ENCODE measurements at places on chromosomes 5 and 9.

GRCh38 chr9:6090277-6091210 is 75.1 kb upstream of the RANBP6 start:
- no peak for DNase-seq

- peak; percentile 48 for DNase-seq
Observed at GRCh38 chr9:120412425-120412951, 167.5 kb downstream of the CDK5RAP2 start.

GRCh38 chr5:81080809-81081460 is 120.8 kb downstream of the RASGRF2 start:
- DNase-seq: no peak

DNA sequence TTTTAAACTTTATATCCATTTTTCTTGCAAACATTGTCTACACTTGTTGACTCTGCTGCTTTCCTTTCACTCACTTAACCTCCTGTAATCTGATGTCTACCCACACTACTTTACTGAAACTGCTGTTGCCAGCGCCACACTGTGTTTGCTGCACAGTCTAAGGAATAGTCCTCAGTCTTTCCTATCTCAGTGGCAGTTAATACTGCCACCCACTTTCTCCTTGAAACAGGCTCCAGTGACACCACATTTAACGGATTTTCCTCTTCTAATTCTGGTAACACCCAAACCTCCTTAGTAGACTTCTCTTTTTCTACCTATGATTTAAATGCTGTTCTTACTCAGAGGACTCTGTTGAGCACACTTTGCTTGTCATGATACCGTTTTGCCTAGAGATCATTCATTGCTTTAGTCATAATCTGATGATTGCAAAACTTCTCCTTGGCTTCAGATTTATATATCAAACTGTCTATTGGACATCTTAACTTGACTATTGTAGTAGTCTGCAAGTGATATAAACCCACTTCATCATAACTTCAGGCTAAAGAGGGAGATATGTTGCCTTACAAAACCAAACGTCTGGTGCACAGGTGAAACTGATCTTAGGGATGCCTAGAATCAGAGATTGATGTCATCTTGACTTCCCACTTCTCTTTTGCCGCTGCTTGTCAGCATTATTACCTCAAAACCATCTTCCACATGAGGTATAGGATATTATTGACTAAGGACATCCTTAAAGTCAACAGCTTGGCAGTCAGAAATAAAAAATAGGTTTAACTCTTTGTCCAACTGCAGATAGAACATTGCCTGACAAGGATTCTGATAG is 94.1 kb downstream of the CDC42SE2 start:
- no peak for DNase-seq

- no peak for DNase-seq
Observed at GRCh38 chr5:66338828-66339227, 194.7 kb downstream of the SREK1 start.

DNA sequence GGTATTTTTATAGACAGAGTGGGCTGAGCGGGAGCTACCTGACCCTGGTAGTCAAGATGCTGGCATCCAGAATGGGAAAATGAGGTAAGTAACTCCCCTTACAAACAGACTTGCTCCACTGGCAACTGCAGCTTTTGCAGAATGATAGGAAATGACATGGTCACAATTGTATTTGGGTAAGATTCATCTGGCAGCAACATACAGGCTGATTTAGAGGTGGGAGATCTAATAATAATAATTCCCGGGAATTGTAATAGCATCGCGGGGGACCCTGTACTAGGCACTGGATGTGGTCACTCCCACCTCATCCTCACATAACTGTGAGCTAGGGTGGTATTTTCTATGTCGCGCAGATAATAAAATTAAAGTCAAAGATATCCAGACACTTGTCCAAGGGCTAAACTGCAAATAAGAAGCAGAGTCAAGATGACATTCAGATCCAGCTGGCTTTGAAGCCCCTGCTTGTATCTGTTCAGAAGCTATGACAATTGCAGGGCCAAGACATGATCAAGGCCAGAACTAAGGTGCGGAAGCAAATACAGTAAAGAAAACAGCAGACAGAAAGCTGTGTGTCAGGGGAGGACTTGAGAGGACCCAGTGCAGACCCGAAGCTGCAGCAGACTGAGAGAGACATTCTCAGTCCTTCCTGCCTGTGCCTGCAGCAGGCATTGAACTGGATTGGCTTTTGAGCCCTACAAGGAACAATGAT is 507.2 kb downstream of the BNC2 start:
- DNase-seq: no peak

- no peak for DNase-seq
Observed at GRCh38 chr9:137170486-137171148, 766 bp upstream of the LRRC26 start.

GRCh38 chr9:98736226-98736625 is 27.5 kb upstream of the GABBR2 start:
- no peak for DNase-seq

DNA sequence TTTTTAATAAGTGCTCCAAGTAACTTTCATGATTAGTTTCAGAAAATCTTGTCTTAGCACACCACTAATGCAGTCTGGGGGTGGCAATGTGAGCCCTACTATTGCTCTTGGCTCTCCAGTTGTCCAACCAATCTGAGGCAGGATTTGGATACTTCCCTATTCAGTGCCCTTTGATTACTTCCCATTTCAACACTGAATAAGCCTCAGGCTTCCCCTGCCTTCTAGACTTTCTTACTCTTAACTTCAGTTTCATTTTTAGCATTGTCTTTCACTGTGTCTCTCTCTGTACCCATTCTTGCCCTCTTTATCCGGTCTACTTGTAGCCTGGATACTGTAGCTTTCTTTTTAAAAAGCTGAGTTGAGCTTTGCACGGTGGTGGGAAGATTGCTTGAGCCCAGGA is 186.1 kb downstream of the C9orf152 start:
- no peak for DNase-seq

- DNase-seq: no peak
Observed at GRCh38 chr5:40991168-40991980, 79.8 kb downstream of the MROH2B start.

DNA sequence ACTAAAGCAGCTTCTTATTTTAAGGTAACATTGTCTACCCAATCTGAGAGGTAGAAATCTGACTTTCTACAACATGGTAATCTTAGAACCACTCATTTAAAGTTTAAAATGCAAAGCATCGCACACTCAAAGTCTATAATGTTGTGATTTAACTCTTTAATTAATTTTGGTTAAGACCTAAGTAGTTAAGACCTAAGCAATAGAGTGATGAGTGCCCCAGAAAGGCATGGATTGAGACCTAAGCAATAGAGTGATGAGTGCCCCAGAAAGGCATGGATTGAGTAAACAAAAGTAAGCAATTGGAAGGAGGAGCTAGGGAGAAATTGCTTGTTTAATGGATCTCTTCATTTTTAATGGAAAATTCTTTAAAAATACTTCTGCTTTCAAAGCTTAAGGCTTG is 86.8 kb downstream of the NLN start:
- DNase-seq: no peak

- no peak for DNase-seq
Observed at GRCh38 chr5:74514888-74515551, 125.5 kb downstream of the ENC1 start.

- no peak for DNase-seq
Observed at GRCh38 chr5:67272453-67273130, 76.0 kb upstream of the CD180 start.

DNA sequence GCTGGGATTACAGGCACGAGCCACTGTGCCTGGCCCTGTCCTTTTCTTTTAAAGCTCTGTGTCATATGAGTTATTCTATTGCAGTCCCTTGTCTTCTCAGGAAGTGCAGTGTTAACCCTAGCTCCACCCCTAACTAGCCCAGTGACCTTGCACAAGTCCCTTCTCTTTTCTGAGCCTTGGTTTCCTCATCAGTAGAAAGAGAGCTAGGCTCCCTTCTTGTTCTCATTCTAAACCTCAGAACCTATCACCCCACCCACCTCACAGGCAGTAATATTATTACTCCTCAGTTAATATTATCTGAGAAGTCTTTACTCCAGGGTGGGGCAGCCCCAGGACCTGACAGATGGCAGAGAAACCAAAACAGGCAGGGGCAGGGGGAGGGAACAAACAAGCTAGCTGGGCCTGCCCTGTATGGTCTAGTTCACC is 7.2 kb downstream of the CYFIP2 start:
- no peak for DNase-seq

DNA sequence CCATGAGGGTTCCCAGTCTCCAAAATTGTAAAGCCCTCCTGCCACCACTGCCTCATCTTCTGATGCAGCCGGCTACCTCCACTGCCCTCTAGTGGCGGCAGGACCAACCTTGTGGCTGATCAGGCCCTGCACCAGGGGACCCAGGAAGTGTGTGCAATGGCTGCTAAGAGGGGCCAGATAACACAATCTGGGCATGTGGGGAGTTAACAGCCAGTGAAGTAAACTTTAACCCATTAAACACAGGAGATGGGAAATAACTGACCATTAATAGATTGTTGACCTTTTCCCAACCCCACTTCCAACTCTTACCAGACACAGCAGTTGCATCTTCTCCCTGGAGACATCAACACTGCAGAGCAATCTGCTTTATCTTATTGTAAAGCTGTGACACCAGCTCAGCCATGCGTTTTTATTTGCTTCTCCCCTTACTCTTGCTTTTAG is 63.3 kb downstream of the FREM1 start:
- peak; percentile 2 for DNase-seq

Measured in fibroblast of skin of left quadriceps (primary cell).